ENCODE measurements at places on chromosomes 5 and 9. TPM values are rescaled to one million over a fixed set of nuclear protein-coding genes. Genes with fewer than 3 reads are reported as not detected.

Gene TMEM171
- 0.42 TPM for polyA plus RNA-seq

Gene MINAR2
- 0.10 TPM for polyA plus RNA-seq

Gene SLC22A4
- polyA plus RNA-seq = 1.1 TPM

Gene CCL27
- not detected for polyA plus RNA-seq

Gene CXXC5
- polyA plus RNA-seq = 7.0 TPM

Gene ARHGEF28
- 21.5 TPM for polyA plus RNA-seq

Gene CCL21
- polyA plus RNA-seq = 39.9 TPM

Gene FAM221B
- not detected for polyA plus RNA-seq

Gene GABRA6
- polyA plus RNA-seq = not detected

Gene TMEM174
- not detected for polyA plus RNA-seq

Gene IRX2
- 0.04 TPM for polyA plus RNA-seq

Gene HAVCR2
- polyA plus RNA-seq = 12.0 TPM

Gene ELP1
- 15.7 TPM for polyA plus RNA-seq

Gene FBP2
- polyA plus RNA-seq = not detected

Gene IL33
- polyA plus RNA-seq = 9.1 TPM

Gene SETD9
- polyA plus RNA-seq = 6.3 TPM

Gene FAT2
- 0.03 TPM for polyA plus RNA-seq

Gene SPINK7
- not detected for polyA plus RNA-seq

Gene ANKRD31
- 0.28 TPM for polyA plus RNA-seq

Gene SPTLC1
- 54.3 TPM for polyA plus RNA-seq

All from ovary (tissue), 10 donors.